ENCODE measurements at places on chromosomes 2 and 18.

DNA sequence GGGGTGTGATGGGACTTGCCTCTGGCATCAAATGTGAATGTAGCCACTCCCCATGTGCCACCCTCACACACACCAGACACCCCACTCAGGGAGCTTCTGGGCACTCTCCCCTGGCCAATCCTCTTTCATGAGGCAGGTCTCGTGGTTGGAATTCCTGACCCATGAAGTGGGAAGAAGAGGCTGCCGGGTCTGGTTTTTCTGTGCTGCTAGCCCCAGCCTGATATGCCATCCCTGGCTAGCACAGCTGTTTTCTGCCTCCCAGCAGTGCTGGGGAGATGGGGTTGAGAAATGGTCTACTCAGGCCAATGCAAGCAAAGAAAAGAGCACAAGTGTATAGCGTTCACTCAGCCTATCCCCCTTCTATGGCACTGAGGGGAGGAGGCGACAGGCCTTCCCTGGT lies 1.2 kb upstream of the C2orf72 start:
- no peak for DNase-seq

DNA sequence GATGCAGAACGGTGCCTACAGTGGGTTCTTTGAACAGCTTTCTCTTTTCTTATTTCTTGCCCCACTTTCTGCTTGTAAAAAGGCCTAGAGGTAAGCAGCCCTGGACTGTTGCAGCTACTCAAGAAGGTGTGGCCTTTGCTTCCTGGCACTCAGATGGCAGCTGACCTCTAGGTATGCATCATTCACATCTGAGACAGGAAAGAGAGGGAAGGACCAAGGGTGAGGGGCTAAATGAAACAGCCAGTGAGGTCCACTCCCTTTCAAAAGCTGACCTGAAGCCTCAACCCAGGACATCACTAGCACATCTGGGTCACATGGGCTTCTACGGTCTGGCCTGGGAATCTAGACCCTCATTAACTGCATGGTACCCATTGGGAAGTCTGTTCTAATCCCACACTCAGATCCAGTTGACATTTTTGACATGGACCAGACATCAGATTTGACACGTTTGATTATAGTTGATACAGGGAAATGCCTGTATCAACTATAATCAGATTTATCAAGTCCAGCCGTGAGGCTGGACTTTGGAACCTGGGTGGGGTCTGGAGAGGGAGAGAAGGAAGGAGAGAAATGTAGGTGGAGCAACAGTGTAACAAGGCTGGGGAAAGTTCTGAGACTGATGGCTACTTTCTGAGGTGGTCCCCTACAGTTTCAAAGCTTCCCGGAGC lies 60.2 kb downstream of the E2F6 start:
- DNase-seq: no peak

GRCh38 chr2:102253140-102253752 lies 58.1 kb upstream of the IL1RL1 start:
- DNase-seq: no peak

DNA sequence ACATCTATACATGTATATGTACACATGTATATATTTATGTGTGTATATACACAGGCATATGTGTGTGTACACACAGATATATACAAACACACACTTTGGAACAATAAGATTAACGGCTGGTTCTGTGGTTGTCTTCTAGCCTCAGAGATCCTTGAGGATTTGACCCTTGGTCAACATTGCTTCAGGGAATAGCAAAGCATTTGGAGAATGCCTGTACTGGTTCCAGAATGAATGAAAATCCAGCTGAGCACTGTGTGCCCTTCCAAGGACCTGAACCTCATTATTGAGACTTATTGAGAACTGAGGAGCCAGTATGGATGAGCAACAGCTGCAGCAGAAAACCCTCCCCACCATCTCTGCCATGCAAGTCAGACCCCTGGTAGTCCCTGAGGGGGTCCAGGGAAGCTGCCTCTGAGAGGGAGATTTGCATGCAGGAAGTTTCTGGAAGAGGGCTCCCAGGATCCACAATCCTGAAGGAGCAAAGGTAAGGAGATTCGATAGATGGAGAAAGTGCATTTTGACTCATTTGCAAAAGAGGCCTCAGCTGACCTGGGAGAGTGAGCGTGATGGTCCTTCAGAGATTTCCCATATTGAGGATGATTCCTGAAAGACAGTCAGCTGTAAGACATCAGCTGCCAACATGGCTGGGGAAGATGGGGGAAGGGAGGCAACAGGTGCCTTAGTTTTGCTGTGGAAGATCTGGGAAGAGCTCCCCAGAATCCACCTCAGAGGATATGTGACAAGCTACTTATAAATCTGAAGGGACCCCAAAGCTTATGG lies 166.6 kb upstream of the NCKAP5 start:
- DNase-seq: no peak
